ENCODE measurements at places on chromosomes 7 and 10.

DNA sequence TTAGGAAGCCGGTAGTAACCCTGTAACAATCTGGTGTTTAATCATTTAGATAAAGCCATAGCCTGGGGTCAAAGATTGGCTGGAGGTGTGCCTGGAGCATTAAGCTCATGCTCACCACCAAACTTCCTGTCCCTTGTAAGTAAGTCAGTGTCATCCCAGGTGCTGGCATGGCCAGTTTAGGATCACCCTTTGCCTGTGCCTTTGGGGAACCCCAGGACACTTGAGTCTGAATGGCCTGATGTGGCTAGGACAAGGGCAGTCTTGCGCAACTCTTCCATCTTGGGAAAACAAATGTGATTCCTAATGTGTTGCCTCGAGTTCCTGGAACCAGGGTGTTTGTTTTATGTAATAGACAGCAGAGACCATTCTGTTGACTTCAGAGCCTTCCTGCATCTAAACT lies 154.8 kb downstream of the GRK5 start:
- no peak for DNase-seq

DNA sequence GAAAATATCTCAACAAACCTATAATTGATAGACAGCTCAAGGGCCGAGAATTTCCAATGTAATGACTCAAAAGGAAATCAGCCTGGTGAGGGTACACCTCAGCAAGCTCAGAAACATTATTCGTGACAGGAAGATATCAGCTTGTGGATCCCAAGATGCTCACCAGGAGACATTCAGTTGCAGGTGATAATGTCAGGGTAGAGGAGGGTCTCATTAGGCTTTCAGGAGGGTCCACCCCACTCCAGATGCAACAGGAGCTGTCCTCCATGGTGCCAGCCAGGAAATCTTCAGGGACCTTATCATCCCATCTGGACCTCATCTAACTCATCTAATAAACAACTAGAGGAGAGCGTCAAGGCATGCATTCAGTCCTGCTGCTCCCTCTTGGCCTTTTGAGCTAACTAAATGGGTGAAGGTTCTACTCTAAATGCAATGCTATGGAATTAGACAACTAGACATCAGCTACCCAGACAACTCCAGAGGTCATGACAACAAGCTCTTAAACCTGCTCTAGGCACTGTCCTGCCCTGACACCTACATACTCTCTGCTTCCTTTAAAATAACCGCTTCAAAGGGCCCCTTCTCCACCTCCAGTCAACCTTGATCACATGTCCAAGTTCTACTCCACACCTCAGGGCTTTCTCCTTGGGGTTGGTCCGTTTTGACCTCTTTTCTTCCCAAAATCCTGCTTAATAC lies 4.3 kb upstream of the GIMAP5 start:
- DNase-seq, result no peak

- DNase-seq, result no peak
Measured at GRCh38 chr7:131546583-131547141, 9.8 kb downstream of the PODXL start.

DNA sequence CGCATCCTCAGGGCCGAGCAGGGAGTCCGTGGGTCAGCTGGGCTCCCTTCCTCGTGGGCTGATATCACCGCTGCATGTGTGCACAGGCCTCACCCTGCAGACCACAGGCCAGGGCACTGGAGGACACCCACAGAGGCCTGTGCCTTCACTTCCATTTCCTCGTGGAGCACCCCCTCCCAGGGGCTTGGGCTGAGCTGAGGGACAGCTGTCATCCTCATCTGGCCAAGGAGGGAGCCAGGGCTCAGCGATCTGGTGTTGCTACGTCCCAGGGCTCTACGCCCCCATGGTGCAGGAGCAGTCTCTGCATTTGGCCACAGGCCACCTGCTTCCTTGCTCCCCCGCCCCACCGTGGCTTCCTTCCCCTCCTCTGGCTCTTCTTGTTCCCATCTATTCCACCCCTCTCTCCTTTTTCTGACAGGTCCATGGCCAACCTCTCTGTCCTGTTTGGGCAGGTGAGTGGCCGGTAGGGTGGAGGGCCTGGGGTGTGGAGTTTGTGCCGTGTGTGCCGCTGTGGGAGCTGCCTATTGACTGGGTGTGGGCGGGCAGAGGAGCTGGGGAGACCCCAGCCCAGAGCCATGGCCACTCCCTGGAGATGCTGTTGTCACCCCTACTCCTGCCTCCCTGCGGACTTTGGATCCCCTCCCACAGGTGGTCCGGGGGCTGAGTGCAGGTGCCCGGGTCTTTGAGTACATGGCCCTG lies 8.3 kb upstream of the ASIC3 start:
- no peak for DNase-seq

GRCh38 chr10:127889605-127890195 lies 3.0 kb downstream of the CLRN3 start:
- DNase-seq, result no peak

DNA sequence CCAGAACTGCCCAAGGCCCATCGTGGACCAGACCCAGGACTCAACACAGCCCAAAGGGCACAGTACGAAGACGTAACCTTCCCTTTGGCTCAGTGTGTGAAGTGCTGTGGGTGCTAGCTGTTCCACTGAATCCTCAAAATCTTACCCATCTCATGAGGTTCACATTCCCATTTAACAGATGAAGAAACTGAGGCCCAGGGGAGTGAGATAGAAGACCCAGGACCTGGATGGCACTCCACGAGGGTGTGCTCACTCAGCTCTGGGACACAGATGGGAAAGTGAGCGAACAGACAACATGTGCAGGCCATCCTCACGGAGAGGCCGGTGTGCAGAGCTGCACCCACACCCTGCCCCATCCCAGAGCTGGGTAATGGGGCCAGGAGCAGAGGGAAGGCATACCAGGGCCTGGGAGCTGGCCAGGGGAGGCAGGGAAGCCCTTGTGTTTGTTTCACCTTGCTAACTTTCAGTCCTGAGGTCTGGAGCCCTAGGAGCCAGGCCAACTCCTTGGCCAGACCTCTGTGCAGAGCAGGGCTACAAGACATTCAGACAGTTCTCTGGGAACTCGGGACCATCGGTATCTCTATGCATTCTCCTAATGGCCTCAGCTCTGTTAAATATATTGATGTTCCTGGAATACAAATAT lies 100.3 kb upstream of the ZMIZ1 start:
- DNase-seq, result no peak

DNA sequence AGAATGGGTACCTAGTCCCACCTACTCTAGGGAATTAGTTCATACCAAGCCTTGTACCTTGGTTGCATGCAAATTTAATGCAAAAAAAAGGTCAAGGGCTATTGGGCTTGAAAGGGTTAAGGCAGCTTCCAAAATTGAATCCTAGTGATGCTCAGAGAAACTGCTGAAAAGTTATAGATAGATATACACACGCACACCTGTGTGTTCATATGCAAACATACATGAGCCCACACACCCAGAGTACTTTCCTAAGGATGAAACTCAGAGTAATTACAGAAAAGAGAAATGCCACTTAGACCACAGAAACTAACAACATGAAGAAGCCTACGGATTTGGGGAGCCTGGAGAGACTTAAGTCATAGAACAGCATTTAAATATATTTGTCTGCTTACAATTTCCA lies 1.5 kb downstream of the SLC25A13 start:
- no peak for DNase-seq
